ENCODE measurements at places on chromosomes 6 and 20.

DNA sequence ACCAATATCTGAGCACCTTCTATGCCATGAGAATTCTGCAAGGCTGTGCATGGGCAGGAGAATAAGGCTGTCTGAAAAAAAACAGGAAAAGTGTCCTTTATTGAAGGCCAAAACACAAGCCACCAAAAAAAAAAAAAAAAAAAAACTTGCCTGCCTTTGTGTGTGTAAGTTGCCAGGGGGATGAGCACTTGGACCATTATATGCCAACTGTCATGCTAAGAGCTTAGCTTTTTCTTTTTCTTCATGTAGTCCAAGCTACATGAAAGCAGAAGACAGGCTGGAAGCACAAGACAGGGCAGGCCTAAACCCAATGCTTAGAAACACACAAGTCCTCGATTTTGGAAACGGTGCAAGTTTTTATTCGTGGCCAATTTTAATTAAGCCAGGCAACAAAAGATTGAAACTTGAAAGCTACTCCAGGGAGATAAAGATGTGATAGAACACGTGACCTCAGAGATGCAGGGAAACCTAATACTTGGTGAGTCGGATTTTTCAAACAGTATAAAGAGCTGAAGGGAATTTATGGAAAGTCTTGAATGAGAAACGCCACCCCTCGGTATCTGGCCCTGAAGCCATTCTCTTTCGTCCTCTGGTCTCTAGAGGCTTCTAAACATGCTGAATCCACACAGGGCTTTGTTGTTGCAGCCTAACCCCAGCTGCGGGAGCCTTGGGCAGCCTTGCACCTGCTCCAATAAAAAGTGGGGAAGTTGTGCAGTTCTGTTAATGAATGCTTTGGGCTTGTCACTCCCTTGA lies 8.6 kb downstream of the BMP7 start:
- no peak for DNase-seq

GRCh38 chr6:62523630-62524029 lies 237.6 kb upstream of the KHDRBS2 start:
- DNase-seq: no peak

- DNase-seq: peak; percentile 12
Measured at GRCh38 chr6:152094992-152095592, 287.6 kb downstream of the ESR1 start.

- DNase-seq: no peak
Measured at GRCh38 chr20:56453352-56453751, 15.1 kb upstream of the RTF2 start.

DNA sequence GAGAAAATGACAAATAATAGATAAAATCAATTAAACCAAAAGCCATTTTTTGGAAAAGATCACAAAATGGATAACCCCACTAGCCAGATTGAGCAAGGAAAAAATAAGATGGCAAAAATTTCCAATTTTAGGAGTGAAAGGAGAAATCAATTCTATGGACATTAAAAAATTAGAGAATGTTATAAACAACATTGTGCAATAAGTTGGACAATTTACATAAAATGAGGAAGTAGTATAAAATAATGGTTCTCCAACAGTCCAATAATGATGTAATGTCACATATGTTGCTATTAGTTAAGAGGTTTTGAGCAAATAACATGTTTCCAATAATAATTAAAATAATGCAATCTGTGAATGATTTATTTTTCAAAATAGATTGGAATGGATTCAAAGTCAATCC lies 3.1 kb upstream of the SNAP91 start:
- DNase-seq: no peak

DNA sequence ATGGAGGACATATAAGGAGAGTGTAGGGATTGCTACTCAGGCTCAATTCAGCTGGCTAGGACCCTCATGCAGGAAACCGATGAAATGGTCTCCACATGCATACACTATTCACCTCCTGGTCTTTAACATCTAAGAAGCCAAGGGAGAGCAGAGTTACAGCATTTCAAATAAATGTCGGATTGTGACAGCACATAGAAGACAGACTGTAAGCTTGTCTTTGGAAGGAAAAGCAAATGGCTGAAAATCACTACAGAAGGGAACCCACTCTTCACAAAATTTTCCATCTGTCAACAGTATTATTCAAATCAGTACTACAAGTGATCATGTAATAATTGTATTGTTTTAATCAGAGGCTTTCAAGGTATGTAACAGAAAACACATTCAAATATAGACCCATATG lies 72.9 kb downstream of the ATG5 start:
- no peak for DNase-seq

GRCh38 chr6:133707456-133707855 lies 181.5 kb upstream of the TCF21 start:
- DNase-seq: no peak

DNA sequence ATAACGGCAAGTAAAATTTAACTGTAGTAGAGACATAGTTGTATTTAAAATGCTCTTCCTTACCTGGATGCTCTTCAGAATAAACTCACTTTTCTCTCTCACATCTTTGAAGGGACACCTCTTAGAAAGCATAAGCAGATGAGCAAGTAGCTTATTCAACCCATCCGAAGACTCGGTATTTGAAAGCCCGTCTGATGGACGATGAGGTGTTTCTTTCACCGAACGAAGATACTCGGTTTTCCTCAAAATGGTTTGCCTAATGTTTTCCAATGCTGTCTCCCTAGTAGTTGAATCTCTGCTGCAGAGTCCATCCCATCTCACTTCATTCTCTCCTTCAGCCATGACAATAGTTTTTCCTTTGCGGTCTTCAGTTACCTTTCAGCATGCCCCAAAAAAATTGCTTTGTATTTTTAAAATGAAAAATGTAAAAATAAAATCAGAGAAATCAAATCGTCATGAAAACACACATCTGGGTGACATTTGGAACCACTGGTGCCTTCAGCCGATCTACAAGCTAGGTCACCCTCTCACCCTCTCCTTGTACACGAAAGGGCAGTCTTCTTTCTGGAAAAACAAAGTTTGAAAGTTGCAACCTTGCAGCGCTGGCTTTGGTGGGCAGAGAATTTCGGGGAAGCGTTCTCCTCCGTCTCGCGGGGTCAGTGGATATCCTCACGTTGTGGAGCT lies 772 bp downstream of the SESN1 start:
- DNase-seq: no peak

GRCh38 chr20:58910473-58910872 lies 58.0 kb downstream of the GNAS start:
- DNase-seq: no peak

DNA sequence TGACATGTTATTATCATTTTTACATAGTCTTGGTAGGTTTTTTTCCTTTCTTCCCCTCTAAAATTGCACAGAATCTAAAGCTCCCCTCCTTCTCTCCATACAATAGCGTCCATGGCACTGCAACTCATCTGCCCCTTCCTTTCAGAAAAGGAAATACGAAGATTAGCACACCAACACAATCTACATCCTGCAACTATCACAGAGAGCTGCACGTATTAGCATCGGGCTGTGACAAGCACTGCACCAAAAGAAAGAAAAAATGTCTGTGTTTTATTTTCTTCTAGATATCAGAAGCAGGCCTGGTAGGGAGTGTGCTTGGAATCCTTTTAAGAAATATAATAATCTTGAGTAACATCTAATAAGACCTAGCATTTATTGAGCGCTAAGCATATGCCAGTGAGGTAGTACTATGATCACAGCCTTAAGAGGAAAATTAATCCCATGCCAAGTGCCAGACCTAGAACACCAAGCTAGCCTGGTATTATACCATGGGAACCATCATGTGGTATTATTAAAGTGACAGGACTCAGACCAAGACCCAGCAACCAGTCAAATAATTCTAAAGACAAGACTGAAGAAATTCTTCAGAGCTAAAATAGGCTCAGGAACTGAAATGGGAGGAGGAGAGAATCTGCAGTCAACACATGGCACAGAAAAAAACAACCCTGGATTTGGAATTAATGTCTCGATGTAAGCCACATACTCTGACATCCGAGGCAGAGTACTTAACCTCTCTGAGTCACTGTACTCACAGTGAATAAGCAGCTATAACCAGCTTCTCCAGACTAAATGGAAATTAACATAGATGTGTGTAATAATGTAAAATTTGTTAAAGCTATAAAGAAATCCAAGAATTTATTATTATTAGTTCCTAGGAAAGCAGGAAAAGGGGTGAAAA lies 124.3 kb downstream of the IPCEF1 start:
- DNase-seq: no peak

DNA sequence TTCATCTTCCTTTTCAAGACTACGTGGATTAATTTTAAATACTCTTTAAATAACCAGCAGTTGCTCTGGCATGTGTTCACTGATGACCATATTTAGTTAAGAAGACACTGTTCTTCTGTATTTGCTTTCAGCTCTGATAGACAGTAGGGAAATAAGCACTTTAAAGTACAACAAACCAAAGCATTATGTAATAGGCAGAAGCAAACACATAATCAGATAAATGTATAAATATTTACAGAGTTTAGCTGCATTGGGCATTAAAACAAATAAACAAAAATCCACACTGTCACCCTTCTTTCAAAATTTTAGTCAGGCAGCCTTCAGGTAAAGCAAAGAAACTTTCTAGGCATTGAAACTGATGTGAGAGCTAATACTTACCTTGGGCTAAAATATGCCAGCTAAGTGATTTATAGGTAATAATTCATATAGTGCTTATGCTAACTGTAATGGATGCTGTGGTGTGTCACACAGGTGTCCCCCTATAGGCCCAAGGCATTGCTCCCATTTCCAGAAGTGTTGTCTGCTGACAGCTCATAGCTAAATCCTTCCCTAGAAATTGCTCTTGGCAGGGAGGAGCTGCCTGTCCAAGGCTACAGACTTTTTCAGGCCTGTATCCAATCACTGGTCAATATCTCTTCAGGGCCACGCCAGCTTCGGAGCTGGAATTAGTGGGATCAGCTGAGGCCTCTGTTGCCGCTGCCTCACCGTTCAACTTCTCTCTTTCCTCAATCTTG lies 111.5 kb upstream of the CITED2 start:
- DNase-seq: no peak

- DNase-seq: no peak
Measured at GRCh38 chr6:133761706-133762105, 127.2 kb upstream of the TCF21 start.

- no peak for DNase-seq
Measured at GRCh38 chr6:20877008-20877937, 343.0 kb downstream of the CDKAL1 start.

GRCh38 chr6:76351275-76351674 lies 278.8 kb upstream of the IMPG1 start:
- DNase-seq: no peak

GRCh38 chr6:35601331-35602132 lies 87.2 kb downstream of the FKBP5 start:
- peak; percentile 52 for DNase-seq

DNA sequence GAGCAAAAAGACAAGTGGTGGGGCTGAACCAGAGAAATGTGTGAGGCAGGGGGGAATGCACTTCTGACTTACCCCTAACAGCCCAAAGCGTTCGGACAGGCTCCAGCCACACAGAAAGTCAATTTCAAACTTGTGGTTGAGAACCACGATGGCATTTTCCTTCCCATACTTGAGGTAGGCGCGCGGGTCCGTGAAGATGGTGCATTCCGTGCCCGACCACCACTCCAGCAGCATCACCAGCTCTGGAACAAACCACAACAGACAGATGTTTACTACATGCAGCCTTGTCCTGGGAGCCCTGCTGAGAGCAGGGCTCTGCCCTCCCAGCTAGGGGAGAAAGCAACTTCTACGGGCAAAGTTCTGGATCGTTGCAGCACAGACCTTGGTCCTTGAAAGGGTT lies 107.7 kb downstream of the AGPAT4 start:
- no peak for DNase-seq

DNA sequence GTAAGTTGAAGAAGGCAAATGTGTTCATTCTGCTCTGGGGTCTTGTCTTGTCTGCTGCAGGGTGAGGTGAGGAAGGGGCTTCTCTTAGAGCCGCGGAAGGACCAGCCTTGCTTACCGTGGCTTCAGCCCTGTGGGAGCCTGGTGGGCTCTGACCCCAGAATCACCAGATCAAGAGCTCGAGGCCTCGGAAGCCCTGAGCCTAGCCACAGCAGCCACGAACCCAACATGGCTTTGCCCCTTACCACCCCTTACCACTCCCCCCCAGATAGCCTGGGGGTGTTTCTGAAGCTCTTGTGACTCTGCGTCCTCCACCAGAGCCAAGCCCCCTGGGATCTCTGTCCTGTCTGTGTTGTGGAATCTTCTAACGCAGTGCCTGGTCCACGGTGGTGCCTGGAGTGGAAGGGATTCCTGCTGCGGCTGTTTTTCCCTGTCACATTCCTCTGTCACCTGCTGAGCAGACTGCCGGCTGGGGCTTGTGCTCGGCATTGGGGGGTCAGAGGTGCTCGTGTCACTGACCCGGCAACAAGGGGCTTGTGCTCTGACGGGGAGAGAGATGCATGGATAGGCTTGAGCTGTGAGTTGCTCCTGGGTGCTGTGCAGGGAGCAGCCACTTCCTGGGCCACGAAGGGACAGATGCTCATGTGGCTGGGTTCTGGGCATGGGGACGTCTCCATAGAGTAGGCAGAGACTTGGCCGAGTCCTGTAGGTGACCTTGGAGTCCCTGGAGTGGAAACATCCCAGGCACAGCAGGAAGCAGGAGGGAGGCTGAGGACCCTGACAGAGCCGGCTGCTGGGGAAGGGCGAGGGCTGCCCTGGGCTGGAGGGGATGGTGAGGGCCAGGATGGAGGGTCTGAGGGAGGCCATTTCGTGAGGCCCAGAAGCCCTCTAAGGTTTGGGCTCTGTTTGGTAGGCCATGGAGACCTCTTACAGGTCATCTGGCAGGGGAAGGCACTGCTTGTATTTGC lies 316.0 kb downstream of the QKI start:
- DNase-seq: no peak

DNA sequence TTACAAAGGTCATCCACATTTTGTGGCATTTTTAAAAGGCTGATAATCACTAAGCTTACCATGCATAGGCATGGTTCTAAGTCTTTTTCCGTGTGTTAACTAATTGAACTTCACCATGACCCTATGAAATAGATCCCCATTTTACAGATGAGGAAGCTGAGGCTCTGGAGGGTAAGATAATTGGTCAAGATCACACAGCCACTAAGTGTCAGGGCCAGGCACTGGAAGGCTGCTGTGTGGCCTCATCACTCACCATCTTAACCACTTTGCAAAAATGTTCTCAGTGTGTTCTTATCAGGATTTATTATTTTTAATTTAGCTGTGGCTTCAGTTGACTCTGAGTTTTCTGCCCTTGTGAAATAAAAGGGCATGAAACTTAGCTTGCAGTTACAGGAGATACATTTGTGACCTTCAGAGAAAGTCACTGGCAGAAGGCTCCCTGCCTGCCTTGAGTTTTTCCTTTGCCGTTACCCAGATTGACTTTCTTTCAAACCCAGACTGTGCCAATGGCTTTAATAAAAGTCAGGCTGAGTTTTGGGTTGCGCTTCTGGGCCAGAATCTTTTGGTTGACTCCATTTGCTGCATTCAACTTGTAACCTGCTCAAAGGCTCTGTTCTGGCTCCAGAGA lies 82.0 kb downstream of the EZR start:
- DNase-seq: no peak

DNA sequence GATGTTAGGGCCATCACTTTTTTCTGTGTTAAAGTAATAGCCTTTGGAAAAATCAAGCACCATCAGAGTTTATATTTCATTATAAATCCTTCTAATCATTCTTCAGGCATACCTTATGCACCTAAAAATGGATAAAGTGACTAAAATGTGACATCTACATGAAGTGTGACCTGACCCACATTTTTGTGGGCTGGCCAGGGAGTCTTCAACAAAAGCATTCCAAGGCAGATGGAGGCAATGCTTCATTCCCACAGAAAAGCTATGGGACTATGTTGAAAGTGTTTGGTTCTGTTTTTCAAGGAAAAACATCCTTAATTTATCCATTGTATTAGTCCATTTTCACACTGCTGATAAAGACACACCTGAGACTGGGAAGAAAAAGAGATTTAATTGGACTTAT lies 58.8 kb upstream of the LTV1 start:
- no peak for DNase-seq
